T-helper 9 cell (primary cell): ENCODE measurements at places on chromosomes 3 and 15.

GRCh38 chr15:66169625-66170024 is 83.9 kb downstream of the MEGF11 start:
- DNase-seq, result no peak

GRCh38 chr15:68601206-68602197 is 22.7 kb downstream of the CORO2B start:
- DNase-seq, result no peak

- no peak for DNase-seq
Observed at GRCh38 chr3:172100482-172100881, 61.1 kb downstream of the FNDC3B start.

- no peak for DNase-seq
Observed at GRCh38 chr3:193744822-193745684, 152.0 kb downstream of the OPA1 start.

- no peak for DNase-seq
Observed at GRCh38 chr3:80050826-80051601, 283.2 kb upstream of the ROBO1 start.

GRCh38 chr3:53426918-53427317 is 67.5 kb upstream of the CACNA1D start:
- no peak for DNase-seq

GRCh38 chr15:68578980-68579935 is at the start of gene CORO2B:
Gene CORO2B (plus strand): TSS chr15:68578993. CDS start chr15:68579263, 270 bp downstream.
- DNase-seq, result no peak

DNA sequence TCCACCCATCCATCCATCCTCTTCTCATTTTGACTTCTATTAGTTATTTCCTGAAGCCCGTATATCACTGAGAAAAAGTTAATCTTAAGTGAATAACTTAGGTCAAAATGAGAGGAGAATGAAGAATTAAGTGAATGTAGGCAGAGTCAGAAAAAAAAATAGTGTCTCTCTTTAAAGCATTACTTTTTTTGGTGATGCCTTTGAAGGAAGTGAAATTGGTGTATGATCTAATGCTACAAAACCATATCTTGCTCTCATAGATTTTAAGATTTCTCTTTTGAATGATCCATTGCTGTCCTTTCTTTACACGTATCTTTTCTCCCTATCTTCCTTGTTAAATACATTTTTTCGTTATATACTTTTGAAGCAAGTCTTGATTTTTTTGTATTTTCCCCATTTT is 23.4 kb downstream of the FNDC3B start:
- DNase-seq, result no peak

DNA sequence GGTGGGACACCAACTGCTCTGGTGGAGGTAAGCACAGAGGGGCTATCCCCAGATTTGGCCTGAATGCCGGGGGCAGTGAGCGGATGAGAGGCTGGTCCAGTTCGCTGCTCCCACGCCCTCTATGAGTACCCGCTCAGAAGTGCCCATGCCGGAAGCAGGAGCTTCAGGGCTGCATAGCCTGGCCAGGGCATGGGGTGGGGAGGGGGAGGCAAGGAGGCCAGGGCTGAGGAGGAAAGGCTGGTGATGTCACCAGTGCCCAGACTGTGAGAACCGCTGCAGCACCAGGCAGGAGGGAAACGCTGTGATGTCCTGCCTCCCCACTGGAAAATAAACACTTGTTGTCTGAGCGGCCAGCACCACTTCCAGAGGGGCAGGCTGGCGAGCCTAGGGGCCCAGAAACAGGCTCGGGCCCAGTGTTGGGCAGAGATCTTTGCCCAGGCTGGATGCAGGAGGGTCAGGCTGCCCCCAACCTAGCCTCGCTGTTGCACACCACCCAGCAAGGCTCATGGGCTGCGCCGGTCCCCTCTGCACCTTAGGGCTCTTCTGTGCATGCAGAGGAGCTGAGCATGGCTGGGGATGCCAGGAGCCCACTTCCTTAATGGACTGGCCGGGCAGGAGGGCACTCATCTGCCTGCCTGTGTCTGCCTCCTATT is 10.9 kb upstream of the DLL4 start:
- DNase-seq, result no peak

DNA sequence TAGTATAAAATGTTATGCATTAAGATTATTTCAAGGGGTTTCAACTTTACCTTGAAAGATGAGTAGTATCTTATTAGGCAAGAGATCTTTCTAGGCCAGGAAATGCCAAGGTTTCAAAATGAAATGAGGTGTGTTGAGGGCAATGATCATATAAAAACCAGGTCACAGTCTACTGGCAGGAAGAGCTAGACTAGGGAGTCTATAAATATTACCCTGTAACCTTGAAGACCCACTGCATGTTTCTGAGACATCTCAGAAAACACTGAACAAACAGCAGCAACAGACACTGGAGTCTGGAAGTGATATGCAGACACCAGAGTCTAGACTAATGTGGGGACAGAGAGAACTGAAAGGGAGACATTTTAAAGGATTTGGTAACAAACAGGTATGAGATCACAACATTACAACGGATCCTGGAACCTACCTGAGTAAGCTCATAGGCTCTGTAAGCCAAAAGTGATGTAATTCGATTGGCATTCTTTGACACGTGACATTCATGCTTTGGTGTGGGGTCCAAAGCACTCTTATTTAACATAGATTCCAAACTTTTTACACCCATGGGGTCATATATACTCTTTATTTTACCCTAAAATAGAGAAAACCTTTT is 15.0 kb downstream of the TASOR start:
- DNase-seq, result no peak

DNA sequence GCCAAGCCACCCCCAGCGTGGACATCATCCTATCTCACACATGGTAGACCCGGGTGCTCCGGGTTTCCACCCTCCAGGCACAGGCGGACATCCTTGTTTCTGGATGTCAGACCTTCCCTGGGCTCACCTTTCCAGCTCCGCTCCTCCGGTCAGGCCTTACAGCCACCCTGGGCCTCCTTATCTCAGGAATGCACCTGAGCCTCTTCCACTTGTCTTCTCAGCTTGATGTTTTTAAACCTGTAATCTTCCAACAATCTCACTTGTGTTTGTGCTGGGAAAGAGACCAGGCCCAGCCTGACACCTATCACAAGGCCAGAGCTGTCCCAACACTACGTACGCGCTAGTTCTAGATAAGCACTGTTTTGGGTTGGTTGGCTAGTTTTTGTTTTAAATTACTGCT is 53.9 kb downstream of the NIPA2 start:
- no peak for DNase-seq

- DNase-seq, result no peak
Observed at GRCh38 chr3:37608061-37608702, 253.5 kb upstream of the CTDSPL start.

DNA sequence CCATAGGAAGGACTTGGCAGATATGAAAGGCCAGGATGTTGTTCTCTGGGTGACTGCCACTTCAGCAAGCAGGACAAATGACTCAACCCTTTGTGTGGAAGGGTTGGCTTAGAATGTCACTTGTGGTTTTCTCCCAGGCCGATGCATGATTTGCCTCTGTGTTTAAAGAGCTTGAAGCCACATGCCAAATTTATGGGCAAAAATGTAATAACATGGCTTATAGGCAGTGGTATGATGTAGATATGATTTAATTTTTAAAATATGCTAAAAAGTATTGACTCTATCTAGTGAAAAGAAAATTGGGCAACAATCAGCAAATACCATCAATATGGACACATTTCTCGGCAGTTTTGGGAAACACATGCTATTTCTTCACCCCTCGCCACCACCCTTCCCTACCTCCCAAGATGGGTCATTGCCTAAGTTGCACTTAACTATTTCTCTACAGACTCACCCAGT is 114.6 kb downstream of the CYP19A1 start:
- DNase-seq, result no peak

DNA sequence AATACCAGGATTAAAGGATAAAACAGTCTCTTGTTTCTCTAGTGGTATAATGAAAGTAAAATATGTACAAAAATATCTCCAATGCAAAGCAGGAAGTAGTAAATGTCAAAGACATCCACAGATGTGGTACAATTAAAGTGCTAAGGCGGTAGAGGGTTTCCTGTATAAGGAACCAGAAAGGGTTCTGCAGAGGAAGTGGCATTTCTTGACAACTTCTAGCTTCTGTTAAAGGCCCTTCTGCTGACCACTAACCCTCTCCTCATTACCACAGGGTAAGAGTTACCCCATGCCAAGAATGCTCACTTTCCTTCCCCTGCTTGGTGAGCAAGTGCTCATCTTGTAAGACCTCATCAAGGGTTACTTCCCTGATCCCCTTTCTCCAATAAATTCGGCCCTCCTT is 883.6 kb upstream of the NR2F2 start:
- DNase-seq, result no peak

DNA sequence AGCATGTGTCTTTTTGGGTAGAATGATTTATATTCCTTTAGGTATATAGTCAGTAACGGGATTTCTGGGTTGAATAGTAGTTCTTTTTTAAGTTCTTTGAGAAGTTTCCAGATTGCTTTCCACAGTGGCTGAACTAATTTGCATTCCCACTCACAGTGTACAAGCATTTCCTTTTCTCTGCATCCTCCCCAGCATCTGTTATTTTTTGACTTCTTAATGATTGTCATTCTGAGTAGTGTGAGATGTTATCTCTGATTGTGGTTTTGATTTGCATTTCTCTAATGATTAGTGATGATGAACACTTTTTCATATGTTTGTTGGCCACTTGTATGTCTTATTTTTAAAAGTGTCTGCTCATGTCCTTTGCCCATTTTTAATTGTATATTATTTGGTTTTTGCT is 337.6 kb downstream of the EFHB start:
- DNase-seq, result no peak

- no peak for DNase-seq
Observed at GRCh38 chr15:26674467-26674866, 98.4 kb downstream of the GABRB3 start.

- no peak for DNase-seq
Observed at GRCh38 chr15:50116477-50116876, 2.6 kb downstream of the ATP8B4 start.

- no peak for DNase-seq
Observed at GRCh38 chr3:134056464-134056891, 26.8 kb upstream of the SLCO2A1 start.

DNA sequence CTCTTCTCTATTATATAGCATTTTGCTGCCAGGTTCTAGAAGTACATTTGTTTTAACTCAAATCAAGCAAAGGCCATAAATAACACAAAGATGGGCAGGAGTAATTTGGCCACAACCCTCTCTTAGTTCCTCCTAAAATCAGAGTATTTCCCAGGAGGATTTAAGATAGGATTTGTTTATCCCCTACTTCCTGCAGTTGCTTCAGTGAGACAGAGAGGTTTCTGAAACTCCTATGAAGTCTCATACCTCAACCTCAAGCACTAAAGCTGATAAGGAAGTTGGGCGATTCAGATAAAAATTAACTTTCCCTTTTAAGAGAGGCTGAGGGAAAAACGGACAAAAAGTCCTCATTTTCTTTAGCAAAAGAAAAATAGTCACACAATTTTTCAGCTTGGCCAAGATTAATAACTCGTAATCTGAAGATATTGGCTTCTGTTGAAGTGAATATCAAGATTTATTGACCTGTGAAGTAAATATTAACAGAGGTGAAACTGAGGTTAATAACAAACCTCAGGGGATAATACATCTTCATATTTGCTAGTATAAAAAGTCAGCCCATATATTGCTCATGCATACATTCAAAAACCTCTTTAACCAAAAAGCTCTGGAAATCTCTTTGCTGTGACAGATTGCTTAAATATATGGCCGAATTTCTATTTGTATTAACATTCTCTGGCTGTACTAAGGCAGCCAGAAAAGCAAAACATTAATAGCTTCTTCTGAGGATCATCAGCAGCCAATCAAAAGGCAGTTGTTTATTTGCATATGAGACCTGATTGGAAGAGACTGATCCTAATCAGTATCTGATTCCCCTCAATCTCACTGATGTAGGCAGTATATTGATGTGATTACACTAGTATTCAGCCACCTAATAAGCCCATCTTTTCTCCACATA is 90.6 kb upstream of the GADL1 start:
- DNase-seq, result no peak

DNA sequence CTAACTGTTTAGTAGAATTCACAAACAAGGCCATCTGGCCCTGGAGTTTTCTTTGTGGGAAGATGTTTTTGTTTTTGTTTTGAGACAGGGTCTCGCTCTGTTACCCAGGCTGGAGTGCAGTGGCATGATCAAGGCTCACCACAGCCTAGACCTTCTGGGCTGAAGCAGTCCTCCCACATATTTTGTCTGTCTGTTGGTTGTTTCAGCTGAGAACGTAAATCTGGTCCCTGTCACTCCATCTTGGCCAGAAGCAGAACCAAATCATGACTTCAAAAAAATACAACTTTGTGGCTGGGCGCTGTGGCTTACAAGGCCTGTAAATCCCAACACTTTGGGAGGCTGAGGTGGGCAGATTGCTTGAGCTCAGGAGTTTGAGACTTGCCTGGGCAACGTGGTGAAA is 27.1 kb downstream of the MRAS start:
- no peak for DNase-seq

DNA sequence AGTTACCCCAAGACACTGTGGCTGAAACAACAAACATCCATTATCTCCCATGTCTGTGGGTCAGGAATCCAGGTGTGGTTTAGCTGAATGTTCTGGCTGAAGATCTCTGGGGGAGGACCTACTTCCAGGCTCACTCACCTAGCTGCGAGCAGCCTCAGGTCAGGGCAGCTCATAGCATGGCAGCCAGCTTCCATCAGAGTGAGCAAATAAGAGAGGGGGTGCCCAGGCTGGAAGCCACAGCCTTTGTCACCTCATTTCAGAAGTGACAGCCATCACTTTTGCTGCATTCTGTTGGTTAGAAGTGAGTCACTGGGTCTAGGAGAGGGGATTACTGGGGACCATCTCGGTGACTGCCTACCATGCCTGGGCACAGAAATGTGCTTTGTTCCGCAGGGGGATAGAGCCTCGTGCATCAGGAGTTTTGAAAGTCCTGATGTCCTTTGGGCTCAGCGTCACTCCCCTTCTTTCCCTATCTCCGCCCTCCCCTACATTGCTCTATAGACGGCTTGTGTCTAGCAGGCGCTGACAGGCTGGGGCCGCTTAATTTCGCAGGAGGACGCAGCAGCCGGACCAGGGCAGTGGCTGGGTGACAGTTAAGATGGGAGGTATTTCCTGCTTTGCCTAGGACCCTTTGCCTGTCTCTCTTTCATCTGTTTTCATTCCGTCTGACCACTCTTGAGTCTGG is 25.4 kb downstream of the TGM4 start:
- no peak for DNase-seq

- no peak for DNase-seq
Observed at GRCh38 chr3:106611116-106611515, 742.3 kb upstream of the CBLB start.

DNA sequence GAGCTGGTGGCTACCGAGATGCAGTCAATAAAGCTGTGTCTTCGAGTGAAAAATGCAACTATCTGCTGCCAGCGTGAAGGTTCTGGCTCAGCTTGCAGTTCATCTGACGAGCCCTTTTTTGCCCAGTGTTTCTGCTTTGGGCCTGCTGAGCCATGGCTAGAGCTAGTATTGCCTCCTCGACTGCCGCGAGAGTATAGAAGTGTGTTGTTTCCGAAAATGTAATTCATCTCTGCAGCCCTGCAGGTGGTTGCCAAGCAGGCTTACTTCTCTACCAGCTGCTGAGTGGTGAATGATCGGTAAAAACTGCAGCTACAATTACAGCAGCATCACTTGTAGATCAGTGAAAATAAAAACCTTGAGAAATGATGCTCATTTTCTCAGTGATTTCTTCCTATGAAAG is 114.8 kb downstream of the DLG1 start:
- DNase-seq, result no peak

- no peak for DNase-seq
Observed at GRCh38 chr15:40463886-40464545, 6.8 kb upstream of the CHST14 start.
